Thoracic aorta endothelial cell (primary cell): ENCODE measurements at places on chromosomes 12 and 14. TPM values are rescaled to one million over a fixed set of nuclear protein-coding genes. Genes with fewer than 3 reads are reported as not detected.

Gene FSCB
- not detected in 2 replicates for total RNA-seq

Gene GALNT16
- 0.07 and 0.40 TPM in 2 replicates for total RNA-seq

Gene CIROP
- not detected in 2 replicates for total RNA-seq

Gene RBP5
- 0.50 TPM in 1 of 2 replicates, not detected in the other for total RNA-seq

Gene NTF3
- not detected in 2 replicates for total RNA-seq

Gene P2RX7
- 3.2 and 3.6 TPM in 2 replicates for total RNA-seq

Gene SDR9C7
- not detected in 2 replicates for total RNA-seq

Gene AMIGO2
- total RNA-seq = 5.3 and 13.6 TPM in 2 replicates

Gene PARP2
- total RNA-seq = 21.3 and 22.3 TPM in 2 replicates

Gene HOXC5
- not detected in 2 replicates for total RNA-seq

Gene ERBB3
- 0.43 TPM in 1 of 2 replicates, not detected in the other for total RNA-seq

Gene LTB4R
- 2.9 and 4.7 TPM in 2 replicates for total RNA-seq

Gene PRPH
- 0.14 and 0.27 TPM in 2 replicates for total RNA-seq

Gene CCDC175
- not detected in 2 replicates for total RNA-seq

Gene SSTR1
- total RNA-seq = 1.2 and 2.9 TPM in 2 replicates

Gene SAMD15
- total RNA-seq = 1.7 and 2.4 TPM in 2 replicates

Gene IAPP
- not detected in 2 replicates for total RNA-seq

Gene AKT1
- total RNA-seq = 189 and 194 TPM in 2 replicates

Gene CAPS2
- total RNA-seq = 4.0 and 6.3 TPM in 2 replicates

Gene DEPDC4
- 0.22 and 0.40 TPM in 2 replicates for total RNA-seq

Gene FLRT2
- total RNA-seq = 37.5 and 41.5 TPM in 2 replicates

Gene C1QL4
- 0.13 and 0.22 TPM in 2 replicates for total RNA-seq

Gene IFNG-AS1
- total RNA-seq = not detected in 2 replicates

Gene NANOG
- not detected in 2 replicates for total RNA-seq

Gene RERG
- total RNA-seq = not detected in 2 replicates

Gene LTBR
- total RNA-seq = 81.8 and 82.4 TPM in 2 replicates

Gene B3GNT4
- total RNA-seq = not detected in 2 replicates

Gene SDSL
- total RNA-seq = 2.2 and 2.8 TPM in 2 replicates

Gene RPL10L
- total RNA-seq = not detected in 2 replicates

Gene NOC4L
- 16.0 and 28.6 TPM in 2 replicates for total RNA-seq

Gene TAS2R7
- total RNA-seq = 0.13 and 0.14 TPM in 2 replicates

Gene DTD2
- 32.0 and 42.9 TPM in 2 replicates for total RNA-seq

Gene EGLN3
- total RNA-seq = 3.6 and 4.9 TPM in 2 replicates

Gene TAPBPL
- total RNA-seq = 5.5 and 8.3 TPM in 2 replicates

Gene GLI1
- 0.07 TPM in 1 of 2 replicates, not detected in the other for total RNA-seq

Gene HOXC12
- total RNA-seq = not detected in 2 replicates

Gene CDH24
- 8.9 and 9.8 TPM in 2 replicates for total RNA-seq

Gene PDZRN4
- total RNA-seq = not detected in 2 replicates

Gene SDR39U1
- 15.8 and 17.9 TPM in 2 replicates for total RNA-seq

Gene SMIM41
- total RNA-seq = 0.13 TPM in 1 of 2 replicates, not detected in the other

Gene DDX55
- 30.0 and 33.9 TPM in 2 replicates for total RNA-seq

Gene DPPA3
- total RNA-seq = not detected in 2 replicates

Gene TEX22
- 0.14 and 0.27 TPM in 2 replicates for total RNA-seq

Gene KRT79
- not detected in 2 replicates for total RNA-seq

Gene MIPOL1
- total RNA-seq = 41.5 and 55.2 TPM in 2 replicates

Gene SERPINA5
- 0.53 TPM in 1 of 2 replicates, not detected in the other for total RNA-seq

Gene BICDL1
- total RNA-seq = not detected in 2 replicates

Gene PELI2
- total RNA-seq = 13.3 and 14.1 TPM in 2 replicates

Gene SERPINA9
- not detected in 2 replicates for total RNA-seq

Gene GZMH
- total RNA-seq = not detected in 2 replicates

Gene C12orf60
- total RNA-seq = 1.6 TPM in 2 replicates

Gene TOMM20L
- total RNA-seq = not detected in 2 replicates

Gene RTL1
- not detected in 2 replicates for total RNA-seq

Gene SPIC
- not detected in 2 replicates for total RNA-seq

Gene C14orf132
- total RNA-seq = 3.2 and 6.0 TPM in 2 replicates

Gene APOF
- not detected in 2 replicates for total RNA-seq

Gene SLC5A8
- total RNA-seq = not detected in 2 replicates

Gene ABCB9
- total RNA-seq = 12.8 and 13.4 TPM in 2 replicates

Gene ATF1
- total RNA-seq = 22.5 and 23.1 TPM in 2 replicates

Gene P3H3
- total RNA-seq = 56.1 and 68.3 TPM in 2 replicates
